ENCODE measurements at places on chromosomes 2 and 18. TPM values are rescaled to one million over a fixed set of nuclear protein-coding genes. Genes with fewer than 3 reads are reported as not detected.

- H3K4me1 ChIP-seq: peaks cover 6% of the 10 kb centered on the region
- no peak overlapping the region for H3K4me3 ChIP-seq
- H3K27ac ChIP-seq: no peak overlapping the region
- H3K27me3 ChIP-seq: no peaks in the 10 kb centered on the region
Measured at GRCh38 chr2:240629619-240629967, 4.3 kb downstream of the GPR35 start.

DNA sequence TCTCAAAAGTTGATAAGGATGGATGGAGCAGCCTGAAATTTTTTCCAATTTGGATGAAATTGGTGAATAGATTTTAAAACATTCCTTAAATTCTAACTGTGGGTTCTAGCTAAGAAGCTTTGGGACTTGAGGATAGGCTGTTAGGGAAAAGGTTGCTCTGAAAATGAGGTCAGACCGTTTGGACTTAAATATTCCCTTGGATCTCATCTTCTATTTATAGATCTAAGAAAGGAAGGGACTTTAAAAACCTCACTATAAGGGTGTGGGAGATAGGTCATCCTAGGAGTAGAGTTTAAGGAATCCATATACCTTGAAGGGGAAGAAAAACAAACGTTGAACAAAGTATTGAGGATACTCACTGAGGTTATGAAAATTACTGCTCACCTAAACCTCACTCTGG is 17.4 kb upstream of the SNORC start:
- no peak for DNase-seq
- no peaks in the 10 kb centered on the region for H3K27me3 ChIP-seq
- peaks cover 27% of the 10 kb centered on the region for H3K4me1 ChIP-seq
- H3K36me3 ChIP-seq: peaks cover 50% of the 10 kb centered on the region
- no peak overlapping the region for H3K4me3 ChIP-seq
- no peak overlapping the region for H3K27ac ChIP-seq

- peaks cover 7% of the 10 kb centered on the region for H3K27me3 ChIP-seq
- H3K4me1 ChIP-seq: no peaks in the 10 kb centered on the region
- H3K27ac ChIP-seq: no peak overlapping the region
- H3K36me3 ChIP-seq: no peaks in the 10 kb centered on the region
Measured at GRCh38 chr2:29000481-29000880, 19.4 kb downstream of the TOGARAM2 start.

DNA sequence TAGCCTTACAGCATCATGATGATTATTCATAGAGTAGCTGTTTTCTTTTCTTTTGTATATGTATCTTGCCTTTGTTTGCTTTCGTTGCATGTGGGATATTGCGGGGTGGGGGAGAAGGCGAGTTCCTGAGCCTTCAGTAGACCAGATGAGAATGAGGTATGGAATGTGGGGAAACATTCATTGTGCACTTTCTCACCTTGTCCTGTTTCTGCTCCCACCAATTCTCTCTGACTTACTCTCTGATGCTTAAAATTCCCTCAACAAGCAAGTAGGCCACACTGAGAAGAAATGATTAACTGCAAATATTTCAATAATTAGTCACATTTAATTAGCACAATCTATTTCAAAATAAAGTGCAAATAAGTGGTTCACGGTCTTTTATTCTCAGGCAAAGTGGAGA is 31.0 kb downstream of the GKN2 start:
- DNase-seq: no peak
- no peaks in the 10 kb centered on the region for H3K27me3 ChIP-seq
- H3K36me3 ChIP-seq: no peaks in the 10 kb centered on the region
- H3K4me1 ChIP-seq: peaks cover 8% of the 10 kb centered on the region

DNA sequence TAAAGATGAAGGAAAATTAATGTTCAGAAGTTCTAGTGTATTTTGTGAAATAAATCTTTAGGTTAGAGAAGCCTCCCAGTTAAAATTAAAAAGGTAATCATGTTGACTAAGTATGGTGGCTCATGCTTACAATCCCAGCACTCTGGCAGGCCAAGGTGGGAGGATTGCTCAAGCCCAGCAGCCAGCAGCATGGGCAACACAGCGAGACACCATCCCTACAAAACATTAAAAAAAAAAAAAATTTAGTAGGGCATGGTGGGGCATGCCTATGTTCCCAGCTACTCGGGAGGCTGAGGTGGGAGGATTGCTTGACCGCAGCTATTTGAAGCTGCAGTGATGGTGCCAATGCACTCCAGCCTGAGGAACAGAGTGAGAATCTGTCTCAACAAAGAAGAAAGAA is 17.9 kb downstream of the XPO1 start:
- peak overlapping the region; percentile 41 for H3K27ac ChIP-seq
- H3K27me3 ChIP-seq: no peaks in the 10 kb centered on the region
- peaks cover 9% of the 10 kb centered on the region for H3K4me1 ChIP-seq
- no peak overlapping the region for H3K4me3 ChIP-seq
- DNase-seq: no peak
- peaks cover 36% of the 10 kb centered on the region for H3K36me3 ChIP-seq

DNA sequence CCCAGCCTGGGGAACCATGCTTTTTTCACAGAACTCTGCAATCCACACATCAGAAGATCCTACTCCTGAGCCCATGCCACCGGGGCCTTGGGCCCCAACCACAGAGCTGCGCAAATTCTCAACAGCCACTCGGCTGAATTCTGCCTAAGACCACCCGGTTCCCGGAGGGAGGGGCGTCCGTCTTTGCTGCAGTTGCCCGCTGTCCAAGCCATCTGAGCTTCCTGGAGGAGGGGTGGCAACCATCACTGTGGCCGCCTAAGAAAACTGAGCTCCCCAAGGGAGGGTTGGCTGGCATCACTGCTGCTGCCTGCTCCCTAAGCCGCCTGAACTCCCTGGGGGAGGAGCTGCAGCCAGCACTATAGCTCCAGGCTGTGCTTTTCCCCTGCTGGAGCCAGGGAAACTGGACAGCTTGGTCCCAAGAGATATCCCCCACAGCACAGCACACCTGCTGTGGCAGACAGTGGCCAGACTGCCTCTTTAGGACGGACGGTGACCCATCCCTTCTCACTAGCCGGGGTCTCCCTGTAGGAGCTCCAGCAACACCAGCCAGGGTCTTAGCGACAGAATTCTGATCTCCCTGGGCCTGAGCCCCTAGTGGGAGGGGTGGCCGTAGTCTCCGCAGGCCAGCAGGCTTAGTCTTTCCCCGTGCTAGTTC is 1411.6 kb upstream of the CDH2 start:
- peak; percentile 83 for DNase-seq
- no peaks in the 10 kb centered on the region for H3K36me3 ChIP-seq
- H3K4me3 ChIP-seq: no peak overlapping the region
- H3K27ac ChIP-seq: no peak overlapping the region
- H3K4me1 ChIP-seq: no peaks in the 10 kb centered on the region

DNA sequence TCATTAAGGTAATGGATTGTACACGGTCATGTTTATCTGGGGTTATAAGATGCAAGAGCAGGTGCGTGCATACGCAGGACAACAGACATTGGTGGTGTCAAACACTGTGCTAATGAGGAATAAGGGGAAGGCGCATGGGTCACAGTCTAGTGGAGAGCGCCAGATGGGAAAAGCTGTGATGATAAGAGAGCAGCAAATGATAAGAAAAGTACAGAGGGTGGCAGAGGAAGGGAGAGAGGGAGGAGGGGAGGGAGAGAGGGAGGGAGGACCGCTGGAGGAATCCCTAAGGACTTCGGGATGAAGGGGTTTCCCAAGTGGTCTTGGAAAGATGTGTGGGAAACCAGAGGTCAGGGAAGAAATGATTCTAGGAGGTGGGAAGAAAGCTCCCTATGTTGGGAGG is 2.9 kb downstream of the TNFRSF11A start:
- H3K27ac ChIP-seq: no peak overlapping the region
- no peaks in the 10 kb centered on the region for H3K36me3 ChIP-seq
- no peak for DNase-seq
- H3K27me3 ChIP-seq: peaks cover 63% of the 10 kb centered on the region

DNA sequence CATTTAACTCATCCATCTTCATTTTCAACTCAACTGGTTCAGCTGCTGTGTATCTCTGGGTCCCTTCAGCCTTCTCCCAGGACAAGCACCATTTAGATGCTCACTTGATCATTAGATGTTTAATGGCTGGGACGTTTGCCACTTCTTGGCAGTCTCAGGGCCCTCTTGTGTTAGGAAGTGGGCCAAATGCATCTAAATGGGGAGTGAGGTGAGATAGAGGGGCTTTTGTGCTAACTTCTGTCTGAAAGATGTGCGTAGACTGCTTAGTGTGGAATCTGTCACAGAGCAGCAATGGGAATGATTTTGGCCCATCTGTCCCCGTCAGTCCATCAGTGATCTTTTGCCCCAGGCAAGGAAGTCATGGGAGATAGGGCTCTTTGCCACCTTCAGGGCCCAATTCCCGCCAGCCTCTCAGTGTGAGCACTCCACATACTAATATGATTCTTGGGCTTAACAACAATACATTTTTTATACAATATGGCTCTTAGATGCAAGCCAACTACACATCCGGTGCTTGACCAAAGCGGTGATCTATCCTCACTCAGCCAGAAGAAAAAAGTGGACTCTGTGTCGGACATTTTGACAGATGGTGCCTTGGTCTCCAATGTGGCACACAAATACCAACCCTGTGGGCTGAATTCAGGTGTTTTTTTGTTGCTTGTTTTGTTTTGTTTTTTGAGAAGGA is 95.7 kb upstream of the EPC2 start:
- H3K4me1 ChIP-seq: no peaks in the 10 kb centered on the region
- H3K27ac ChIP-seq: no peak overlapping the region
- H3K36me3 ChIP-seq: no peaks in the 10 kb centered on the region
- no peak for DNase-seq

- no peak overlapping the region for H3K4me3 ChIP-seq
- no peak for DNase-seq
- no peaks in the 10 kb centered on the region for H3K36me3 ChIP-seq
- H3K27ac ChIP-seq: no peak overlapping the region
- no peaks in the 10 kb centered on the region for H3K27me3 ChIP-seq
Measured at GRCh38 chr2:232534940-232535651, 4.4 kb upstream of the CHRNG start.

DNA sequence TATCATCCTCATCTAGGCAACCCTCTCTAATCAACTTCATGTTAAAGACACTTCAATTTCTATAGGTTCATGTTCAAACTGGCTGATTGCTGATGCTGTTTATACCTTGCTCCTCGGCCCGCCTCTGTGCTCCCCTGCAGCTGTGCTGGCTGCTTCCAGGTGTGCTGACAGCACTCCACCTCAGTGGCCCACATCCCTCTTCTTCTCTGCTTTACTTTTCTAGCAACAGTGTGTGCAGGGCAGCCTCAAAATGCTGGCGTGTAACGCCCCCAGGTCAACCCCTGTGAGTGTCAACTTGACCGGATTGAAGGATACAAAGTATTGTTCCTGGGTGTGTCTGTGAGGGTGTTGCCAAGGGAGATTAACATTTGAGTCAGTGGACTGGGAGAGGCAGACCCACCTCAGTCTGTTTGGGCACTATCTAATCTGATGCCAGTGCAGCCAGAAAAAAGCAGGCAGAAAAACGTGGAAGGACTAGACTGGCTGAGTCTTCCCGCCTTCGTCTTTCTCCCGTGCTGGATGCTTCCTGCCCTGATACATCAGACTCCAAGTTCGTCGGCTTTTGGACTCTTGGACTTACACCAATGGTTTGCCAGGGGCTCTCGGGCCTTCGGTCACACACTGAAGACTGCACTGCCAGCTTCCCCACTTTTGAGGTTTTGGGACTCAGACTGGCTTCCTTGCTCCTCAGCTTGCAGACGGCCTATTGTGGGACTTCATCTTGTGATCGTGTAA is 94.7 kb downstream of the COL6A3 start:
- H3K4me3 ChIP-seq: no peak overlapping the region
- H3K27me3 ChIP-seq: no peaks in the 10 kb centered on the region
- H3K27ac ChIP-seq: no peak overlapping the region
- no peak for DNase-seq
- H3K4me1 ChIP-seq: peaks cover 43% of the 10 kb centered on the region

DNA sequence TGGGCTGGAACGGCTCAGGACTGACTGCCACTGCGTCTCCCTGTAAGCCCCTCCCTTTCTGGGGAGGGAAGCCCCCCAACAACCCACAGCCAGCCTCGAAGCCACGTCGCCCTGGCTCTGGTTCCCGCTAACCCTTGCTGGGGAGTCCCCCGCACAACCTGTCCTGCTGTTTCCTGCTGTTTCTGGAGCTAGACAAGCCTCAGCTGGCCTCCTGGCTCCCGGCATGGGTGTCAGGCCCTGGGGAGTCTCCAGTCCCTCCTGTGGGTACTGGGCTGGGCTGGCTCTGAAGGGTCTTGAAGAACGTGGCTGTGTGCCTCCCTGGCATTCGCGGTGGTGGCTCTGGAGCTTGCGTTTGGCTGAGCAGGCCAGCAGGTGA is 20.9 kb downstream of the NFATC1 start:
- no peak overlapping the region for H3K4me3 ChIP-seq
- DNase-seq: no peak
- H3K27ac ChIP-seq: no peak overlapping the region
- H3K4me1 ChIP-seq: peaks cover 13% of the 10 kb centered on the region
- peaks cover 4% of the 10 kb centered on the region for H3K36me3 ChIP-seq

DNA sequence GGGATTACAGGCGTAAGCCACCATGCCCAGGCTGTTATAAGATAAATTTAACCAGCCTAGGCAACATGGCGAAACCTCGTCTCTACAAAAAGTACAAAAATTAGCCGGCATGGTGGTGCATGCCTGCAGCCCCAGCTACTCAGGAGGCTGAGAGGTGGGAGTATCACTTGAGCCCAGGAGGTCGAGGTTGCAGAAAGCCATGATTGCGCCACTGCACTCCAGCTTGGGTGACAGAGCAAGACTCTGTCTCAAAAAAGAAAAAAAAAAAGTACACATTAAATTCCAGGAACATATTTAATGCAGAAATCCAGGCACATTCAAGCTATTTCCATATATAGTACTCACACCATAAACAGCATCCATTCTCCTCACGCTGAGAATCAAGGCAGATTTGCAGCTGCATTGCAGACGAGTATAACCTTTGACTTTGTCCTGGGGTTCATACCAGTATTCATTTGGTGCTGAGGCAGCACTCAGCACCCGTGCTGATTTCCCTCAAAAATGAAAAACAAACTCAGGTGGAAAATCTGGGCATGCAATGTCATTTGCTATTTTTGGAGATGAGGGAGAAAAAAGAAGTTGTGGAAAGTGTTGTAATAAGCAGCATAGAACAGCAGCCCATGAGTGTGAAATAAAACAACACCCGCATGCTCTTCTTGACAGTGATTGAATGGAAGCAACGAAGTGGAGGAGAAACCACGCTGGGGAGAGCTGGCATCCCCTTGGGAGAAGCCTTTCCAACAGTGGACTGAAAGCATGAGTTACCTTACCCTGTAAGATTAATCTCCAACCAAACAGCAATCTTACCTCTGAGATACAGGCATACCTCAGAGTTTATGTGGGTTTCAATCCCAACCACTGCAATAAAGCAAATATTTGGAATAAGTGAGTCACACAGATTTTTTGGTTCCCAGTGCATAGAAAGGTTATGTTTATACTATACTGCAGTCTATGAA is 46.8 kb upstream of the ANXA4 start:
- peaks cover 5% of the 10 kb centered on the region for H3K27me3 ChIP-seq
- no peak for DNase-seq
- peaks cover 19% of the 10 kb centered on the region for H3K4me1 ChIP-seq
- H3K4me3 ChIP-seq: peak overlapping the region; percentile 51
- peaks cover 2% of the 10 kb centered on the region for H3K36me3 ChIP-seq

The HOXD12 gene
- total RNA-seq: not detected

The ALPI gene
- not detected for total RNA-seq

The TBR1 gene
- not detected for total RNA-seq

The SCYGR4 gene
- not detected for total RNA-seq

The FLACC1 gene
- total RNA-seq: 2.1 TPM

The KIAA2012 gene
- total RNA-seq: not detected

The EFHD1 gene
- total RNA-seq: 114 TPM
